ENCODE measurements at places on chromosomes 3 and 15. TPM values are rescaled to one million over a fixed set of nuclear protein-coding genes. Genes with fewer than 3 reads are reported as not detected.

- DNase-seq = no peak
Observed at GRCh38 chr3:82274897-82275296, 513.5 kb upstream of the GBE1 start.

The LRRC15 gene
- not detected for polyA plus RNA-seq

GRCh38 chr3:32596909-32597369 is 26.3 kb upstream of the DYNC1LI1 start:
- no peak for DNase-seq

- DNase-seq = no peak
Observed at GRCh38 chr3:162400697-162401096, 904.1 kb downstream of the OTOL1 start.

DNA sequence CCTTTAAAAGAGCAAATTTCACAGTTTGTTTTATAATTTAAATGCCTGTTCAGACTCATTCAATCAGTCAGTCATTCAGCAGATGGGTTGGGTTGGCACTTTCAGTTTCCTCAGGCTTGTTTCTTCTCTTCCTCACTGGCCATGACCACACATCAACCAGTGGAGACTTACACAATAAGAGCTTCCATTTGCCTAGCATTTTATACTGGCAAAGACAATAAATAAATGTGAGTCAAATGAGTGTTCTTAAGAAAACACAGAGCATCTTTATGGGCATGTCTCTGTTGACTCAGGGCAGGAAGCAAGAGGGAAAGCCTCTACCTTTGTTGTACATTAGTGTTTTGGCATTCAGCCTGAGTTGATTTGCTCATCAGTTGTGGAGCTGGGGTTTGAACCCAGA is 122.6 kb downstream of the EPHB1 start:
- no peak for DNase-seq

GRCh38 chr3:103609472-103609871 is 1174.7 kb downstream of the ZPLD1 start:
- DNase-seq = no peak

GRCh38 chr3:72633534-72633933 is 214.7 kb downstream of the SHQ1 start:
- DNase-seq = no peak

- DNase-seq = no peak
Observed at GRCh38 chr15:37791693-37792092, 142.7 kb upstream of the TMCO5A start.

The ZNF502 gene
- polyA plus RNA-seq = 2.2 TPM

The CCRL2 gene
- 1.9 TPM for polyA plus RNA-seq

DNA sequence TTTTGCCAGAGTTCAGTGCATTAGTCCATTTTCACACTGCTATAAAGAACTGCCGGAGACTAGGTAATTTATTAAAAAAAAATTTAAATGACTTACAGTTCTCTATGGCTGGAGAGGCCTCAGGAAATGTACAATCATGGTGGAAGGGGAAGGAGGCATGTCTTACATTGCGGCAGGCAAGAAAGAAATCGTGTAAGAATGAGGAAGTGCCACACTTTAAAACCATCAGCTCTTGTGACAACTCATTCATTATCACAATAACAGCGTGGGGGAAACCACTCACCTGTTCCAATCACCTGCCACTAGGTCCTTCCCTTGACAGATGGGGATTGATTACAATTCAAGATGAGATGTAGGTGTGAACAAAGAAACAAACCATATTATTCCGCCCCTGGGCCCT is 1361.4 kb downstream of the NSUN3 start:
- DNase-seq = no peak

GRCh38 chr3:195751560-195751959 is 30.8 kb downstream of the MUC20 start:
- DNase-seq = no peak

The LSAMP gene
- polyA plus RNA-seq = not detected

- no peak for DNase-seq
Observed at GRCh38 chr3:188417766-188418165, 263.8 kb downstream of the LPP start.

- no peak for DNase-seq
Observed at GRCh38 chr15:64122444-64122843, 26.7 kb downstream of the SNX1 start.

The PSMA4 gene
- polyA plus RNA-seq = 318 TPM

GRCh38 chr15:45871121-45871855 is 236.5 kb downstream of the SQOR start:
- DNase-seq = no peak

- DNase-seq = no peak
Observed at GRCh38 chr15:84016371-84016770, 219.2 kb upstream of the GOLGA6L4 start.

DNA sequence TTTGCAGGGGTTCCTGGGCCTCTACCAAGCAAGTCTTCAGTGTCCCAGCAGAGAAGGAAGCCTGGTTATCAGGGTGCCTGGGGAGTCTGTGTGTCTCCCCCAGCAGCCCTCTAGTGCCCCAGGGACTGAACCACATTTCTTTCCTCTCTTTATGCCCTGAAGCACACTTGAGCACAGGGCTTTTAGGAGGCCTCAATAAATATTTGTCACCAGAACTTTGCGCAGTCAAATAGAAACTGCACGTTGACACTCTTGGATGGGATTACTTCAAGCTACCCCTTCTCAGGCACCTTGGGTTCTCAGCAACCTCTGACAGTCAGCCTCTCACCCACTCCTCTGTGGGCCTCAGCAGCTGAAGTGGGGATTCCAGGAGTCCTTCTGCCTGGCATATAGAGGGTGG is 226.6 kb upstream of the HES1 start:
- no peak for DNase-seq

DNA sequence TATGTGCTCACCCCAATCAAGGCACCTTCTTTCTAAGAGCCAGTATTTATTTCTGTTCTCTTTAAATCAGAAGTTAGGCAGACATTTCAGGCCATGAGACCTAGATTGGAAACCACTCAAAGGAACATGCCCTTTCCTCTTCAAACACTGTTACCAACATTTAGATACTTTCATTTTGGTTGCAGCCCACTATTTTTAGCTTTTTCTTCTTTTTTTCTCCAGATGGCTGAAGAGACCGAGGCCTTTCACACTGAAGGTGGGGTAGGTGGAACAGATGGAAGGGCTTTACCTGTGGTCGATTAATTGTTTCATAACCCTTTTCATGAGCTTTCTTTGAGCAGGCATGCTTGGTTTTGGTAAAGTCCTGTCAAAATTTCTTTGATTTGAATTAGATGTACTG is 10.9 kb upstream of the LZTFL1 start:
- DNase-seq = no peak

- no peak for DNase-seq
Observed at GRCh38 chr3:127143172-127143571, 49.8 kb upstream of the PRR23E start.

- DNase-seq = no peak
Observed at GRCh38 chr3:48950051-48950450, 31.4 kb downstream of the ARIH2 start.
